Stimulated activated CD8-positive, alpha-beta memory T cell treated with anti-CD3 and anti-CD28 coated beads, Interleukin-7, amount 100 ng/mL, for 48 hours (primary cell): ENCODE measurements at places on chromosomes 2 and 18.
A peak's percentile ranks its signal among the peaks of the same experiment; 100 is the strongest.

DNA sequence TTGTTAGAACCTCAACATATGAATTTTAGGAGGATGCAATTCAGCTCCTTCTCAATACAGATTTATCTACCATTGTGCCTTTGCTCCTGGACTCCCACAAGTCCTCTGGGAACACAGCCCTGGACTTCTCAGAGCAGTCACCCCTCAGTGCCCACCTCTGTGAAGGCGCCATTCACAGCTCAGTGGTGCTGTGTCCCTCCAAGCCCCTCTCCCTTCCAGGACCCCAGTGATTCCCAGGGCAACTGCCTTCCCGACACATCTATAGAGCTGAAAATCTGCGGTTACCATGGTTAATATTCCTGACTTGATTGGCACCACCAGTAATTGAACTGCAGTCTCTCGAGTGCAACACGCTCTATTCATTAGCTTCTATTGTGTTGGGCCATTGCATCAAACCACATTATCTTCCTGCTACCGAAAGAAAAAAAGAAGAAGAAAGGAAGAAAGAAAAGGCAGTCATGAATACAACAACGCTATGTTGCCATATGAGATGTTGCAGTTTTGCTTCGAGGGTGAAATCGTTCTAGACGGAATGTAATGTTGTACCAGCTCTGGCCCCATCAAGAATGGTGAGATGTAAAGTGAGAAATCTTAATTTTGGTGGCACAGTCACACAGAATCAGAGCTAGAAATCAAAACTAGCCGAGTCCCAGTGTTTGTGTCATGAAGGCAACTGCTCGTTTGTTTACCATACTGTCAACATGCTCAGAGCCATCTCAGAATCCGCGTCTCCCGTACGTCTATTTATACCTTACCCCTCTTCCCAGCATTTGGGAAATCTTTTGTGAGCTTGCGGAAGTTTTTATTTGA lies 524.0 kb upstream of the ID2 start:
- no peak for DNase-seq

GRCh38 chr18:36536426-36536825 lies 238.9 kb downstream of the FHOD3 start:
- no peak for DNase-seq

GRCh38 chr2:2232167-2232566 lies 98.9 kb downstream of the MYT1L start:
- DNase-seq: no peak

GRCh38 chr2:144654523-144654922 lies 134.6 kb upstream of the ZEB2 start:
- DNase-seq: no peak

- no peak for DNase-seq
Observed at GRCh38 chr2:46308629-46309028, 11.4 kb downstream of the EPAS1 start.

GRCh38 chr2:133573491-133574162 lies 5.4 kb upstream of the NCKAP5 start:
- DNase-seq: no peak

GRCh38 chr2:68774569-68775271 lies 40.1 kb downstream of the ARHGAP25 start:
- DNase-seq: peak; percentile 67

GRCh38 chr2:208318127-208318526 lies 52.1 kb downstream of the PIKFYVE start:
- no peak for DNase-seq

DNA sequence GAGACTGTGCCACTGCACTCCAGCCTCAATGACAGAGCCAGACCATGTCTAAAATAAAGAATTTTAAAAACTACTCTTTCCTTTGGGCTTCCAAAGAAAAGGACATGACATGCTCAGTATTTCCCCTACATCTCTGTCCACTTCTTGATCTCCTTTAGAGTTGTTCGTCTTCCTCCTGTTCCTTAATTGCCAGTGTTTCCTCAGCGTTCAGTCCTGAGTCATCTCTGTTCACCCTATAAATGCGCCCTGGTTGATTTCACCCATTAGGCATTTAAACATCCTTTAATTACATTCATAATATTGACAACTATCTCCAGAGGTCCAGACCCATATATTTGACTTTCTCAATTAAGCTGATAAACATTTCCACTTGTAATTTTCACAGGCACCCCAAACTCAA lies 64.0 kb downstream of the AAK1 start:
- no peak for DNase-seq

DNA sequence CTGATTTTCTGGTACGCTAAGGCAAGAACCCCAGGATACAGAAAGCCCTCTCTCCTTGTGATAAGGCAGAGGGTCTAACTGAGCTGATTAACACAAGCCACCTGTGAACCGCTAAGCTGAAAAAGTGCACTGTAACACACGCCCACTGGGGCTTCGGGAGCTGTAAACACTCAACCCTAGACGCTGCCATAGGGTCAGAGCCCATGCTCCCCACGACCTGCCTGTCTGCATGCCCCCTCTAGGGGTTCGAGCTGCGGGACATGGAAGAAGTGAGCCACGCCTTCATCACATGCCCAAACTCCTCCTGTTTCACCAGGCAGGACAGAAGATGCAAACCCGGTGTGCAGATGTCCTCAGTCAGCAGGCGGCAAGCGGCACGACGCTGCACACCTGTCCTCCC lies 173.9 kb upstream of the RAB12 start:
- DNase-seq: no peak
